Body of pancreas (tissue), 4 donors: ENCODE measurements at places on chromosomes 11 and 22. TPM values are rescaled to one million over a fixed set of nuclear protein-coding genes. Genes with fewer than 3 reads are reported as not detected.
A peak's percentile ranks its signal among the peaks of the same experiment; 100 is the strongest.

The RGL4 gene
- not detected for total RNA-seq

The LMNTD2 gene
- 6.0 TPM for total RNA-seq

The SLC25A18 gene
- total RNA-seq: 2.1 TPM

The SLC6A5 gene
- total RNA-seq: not detected

The FOLH1 gene
- 0.33 TPM for total RNA-seq

The OR10D3 gene
- not detected for total RNA-seq

The DNAJB7 gene
- not detected for total RNA-seq

The NXPE2 gene
- total RNA-seq: not detected

The REXO2 gene
- 92.1 TPM for total RNA-seq

The RAB39A gene
- total RNA-seq: not detected

The CASP5 gene
- not detected for total RNA-seq

The POU2AF1 gene
- not detected for total RNA-seq

The NOL12 gene
- 10.4 TPM for total RNA-seq

DNA sequence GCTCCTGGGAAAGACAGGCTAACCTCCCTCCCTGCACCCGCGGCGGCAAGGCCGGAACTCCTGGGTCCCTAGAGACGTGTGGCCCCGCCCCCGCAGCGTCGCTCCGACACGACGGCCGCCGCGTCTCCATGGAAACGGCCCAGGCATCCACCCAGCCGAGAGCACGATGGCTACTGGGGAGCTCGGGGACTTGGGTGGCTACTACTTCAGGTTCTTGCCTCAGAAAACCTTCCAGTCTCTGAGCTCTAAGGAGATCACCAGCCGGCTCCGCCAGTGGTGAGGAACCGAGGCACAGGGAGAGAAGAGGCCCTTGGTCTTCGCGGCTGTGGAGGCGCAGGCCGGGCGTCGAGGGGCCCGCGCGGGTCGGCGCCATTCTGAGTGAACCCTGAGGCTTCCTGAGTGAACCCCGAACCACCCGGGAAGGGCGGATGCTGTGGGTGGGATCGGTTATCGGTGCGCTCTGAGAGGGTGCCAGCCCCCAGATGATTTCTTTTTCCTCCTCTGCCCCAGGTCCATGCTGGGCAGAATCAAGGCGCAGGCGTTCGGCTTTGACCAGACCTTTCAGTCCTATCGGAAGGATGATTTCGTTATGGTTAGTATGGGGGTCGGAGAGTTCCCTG lies at the start of gene CFAP300:
TSS of gene CFAP300 (plus strand) at position 133 of the 620 bp plus-strand sequence. CDS start at position 167, 34 bp downstream.
- DNase-seq: peak; percentile 71

DNA sequence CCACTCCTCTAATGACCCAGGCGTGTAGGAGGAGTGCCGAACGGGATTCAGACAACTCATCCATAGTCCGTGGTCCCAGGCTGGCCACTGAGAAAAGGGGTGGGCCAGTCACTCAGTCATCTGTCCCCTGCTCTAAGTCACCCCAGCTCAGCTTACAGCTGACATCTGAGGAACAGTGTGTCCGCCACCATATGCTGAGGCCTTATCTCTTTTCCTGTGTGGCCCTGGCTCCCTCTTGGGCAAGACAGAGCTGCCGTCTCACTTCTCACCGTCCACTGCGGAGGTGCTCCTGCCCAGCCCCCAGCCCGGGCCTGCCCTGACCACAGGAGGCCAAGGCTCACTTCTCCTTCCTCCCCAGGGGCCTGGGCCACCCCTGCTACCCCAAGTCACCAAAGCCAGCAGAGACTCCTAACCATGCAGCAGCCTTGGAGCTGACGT lies 6.8 kb downstream of the CCDC86 start:
- DNase-seq: no peak

DNA sequence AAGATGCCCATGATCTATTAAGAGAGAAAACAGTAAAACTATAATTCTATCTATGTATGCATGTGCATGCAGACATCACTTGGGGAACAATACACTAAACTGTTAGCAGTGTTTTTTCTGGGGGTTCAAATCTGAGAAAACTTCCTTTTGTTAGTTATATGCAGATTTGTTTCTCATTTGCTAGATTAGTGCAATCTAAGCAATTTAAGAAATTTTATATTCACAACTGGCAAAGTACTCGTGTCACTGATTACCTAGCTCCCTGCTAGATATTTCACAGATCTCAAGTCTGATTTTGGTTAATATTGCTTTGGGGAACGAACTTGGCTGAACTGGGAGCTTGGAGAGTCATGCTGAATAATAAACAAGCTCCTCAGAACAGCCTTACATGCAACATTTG lies 14.9 kb upstream of the OSBP start:
- no peak for DNase-seq

DNA sequence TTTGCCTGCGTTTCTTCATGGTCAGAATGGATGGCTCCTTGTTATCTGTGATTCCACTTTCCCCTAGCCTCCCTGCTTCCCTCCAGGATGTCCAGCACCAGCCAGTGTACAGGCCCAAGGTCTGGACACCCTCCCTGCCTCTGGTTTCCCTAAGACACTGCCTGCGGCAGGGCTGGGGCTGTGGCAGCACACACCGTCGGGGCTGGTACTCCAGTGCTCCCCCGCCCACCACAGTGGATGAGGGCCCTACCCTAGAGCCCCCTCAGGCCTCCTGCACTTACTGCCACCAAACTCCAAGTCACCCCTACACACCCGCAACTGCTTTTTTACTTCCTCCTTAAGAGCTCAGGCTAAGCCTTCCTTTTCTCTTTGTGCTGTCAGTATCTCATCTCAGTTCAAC lies 28.9 kb downstream of the ZNF214 start:
- no peak for DNase-seq

GRCh38 chr22:45673482-45674175 lies 2.0 kb downstream of the ATXN10 start:
- no peak for DNase-seq

GRCh38 chr11:12024254-12024926 lies 16.0 kb upstream of the DKK3 start:
- DNase-seq: no peak

DNA sequence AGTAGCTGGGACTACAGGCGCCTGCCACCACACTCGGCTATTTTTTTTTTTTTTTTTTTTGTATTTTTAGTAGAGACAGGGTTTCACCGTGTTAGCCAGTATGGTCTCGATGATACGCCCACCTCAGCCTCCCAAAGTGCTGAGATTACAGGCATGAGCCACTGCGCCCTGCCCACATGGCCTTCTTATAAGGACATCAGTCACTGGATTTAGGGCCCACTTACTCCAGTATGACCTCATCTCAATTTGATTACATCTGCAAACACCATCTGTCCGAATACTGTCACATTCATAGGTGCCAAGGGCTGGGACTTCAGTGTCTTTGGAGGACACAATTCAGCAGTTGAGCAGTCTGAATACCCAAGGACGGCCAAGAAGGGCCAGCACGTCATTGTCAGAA lies 8.2 kb upstream of the PRR5 start:
- no peak for DNase-seq

DNA sequence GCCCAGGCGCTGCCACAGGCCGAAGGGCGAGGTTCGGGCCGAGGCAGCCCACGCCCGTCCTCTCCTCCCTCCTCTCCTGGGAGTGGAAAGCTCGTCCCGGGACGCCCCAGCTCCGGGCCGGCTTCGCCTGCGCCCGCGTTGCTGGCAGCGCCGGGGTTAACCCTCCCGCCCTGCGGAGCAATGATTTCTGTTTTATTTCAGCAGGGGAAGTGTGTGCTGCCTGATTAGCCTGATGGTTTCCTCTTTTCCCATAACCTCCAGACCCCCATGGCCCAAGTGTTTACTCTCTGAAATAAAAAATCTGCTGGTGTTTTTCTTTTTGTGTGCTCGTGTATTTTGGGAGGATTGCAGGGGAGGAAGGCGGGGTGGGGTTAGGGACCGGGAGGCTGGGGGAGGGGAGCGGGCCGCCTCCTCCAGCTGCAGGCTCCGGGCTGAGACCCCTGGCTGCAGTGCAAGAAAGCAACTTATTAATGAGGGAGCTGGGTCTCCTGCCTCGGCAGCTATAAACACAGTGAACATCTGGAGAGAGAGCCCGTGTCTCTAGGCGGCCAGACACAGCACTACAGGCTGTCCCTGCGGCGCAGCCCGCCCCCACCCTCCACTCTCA lies 38.6 kb downstream of the ETS1 start:
- DNase-seq: peak; percentile 38

DNA sequence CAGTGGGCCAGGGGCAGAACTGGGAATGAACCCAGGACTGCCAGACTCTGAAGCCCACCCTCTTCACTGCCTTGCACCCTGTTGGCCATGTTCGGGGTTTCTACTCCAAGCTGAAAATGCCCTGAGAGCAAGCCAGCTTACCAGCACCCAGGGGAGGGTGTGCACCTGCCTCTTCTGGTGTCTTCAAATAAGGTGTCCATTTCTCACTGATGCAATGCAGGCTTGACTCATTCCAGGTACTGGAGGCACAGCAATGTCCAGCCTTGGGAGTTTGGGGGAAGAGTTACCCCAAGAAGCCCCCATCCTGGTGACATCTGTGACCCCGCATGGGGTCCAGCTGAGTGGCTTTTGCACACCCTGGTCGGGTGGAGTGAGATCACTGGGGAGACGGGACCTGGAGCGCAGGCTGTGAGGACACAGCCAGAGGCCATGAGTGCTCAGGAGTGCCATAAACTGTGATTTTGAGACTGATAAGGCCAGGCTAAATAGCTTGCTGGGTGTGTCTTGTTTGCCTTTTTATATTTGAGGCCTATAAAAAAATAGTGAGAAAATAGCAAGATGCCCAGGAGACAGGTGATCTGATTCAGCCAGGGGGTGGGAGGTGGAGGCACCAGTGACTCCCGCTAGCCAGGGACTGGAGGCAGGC lies 4.6 kb upstream of the CERK start:
- no peak for DNase-seq

DNA sequence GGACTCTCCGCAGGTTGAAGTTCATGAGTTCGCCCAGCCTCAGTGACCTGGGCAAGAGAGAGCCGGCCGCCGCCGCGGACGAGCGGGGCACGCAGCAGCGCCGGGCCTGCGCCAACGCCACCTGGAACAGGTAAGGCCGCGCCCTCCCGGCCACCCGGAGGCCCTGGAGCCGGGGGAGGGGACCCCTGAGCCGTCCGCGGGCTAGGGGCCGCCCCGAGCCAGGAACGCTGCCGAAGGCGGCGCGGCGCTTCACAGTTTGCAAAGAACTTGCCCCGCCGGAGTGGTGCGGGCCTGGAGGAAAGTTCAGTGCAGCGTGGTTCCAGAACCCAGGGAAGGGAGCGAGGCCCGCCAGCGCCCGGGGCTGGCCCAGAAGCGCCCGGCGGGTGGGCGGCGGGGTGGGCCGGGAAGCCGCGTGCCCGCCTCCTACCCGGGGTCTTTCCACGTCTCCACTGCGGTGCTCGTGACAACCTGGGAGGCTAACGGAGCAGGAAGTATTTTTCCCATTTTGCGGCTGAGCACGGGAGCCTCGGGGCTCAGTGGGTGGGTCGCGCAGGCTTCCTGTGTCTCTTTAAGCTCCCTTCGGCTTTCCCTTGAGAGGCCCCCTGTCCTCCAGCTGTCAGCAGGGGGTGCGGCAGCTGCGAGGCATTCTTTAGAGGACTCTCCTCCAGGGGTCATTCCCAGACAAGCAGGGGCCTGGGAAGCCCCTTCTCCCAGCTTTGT lies 635 bp downstream of the PRR5 start:
- peak; percentile 23 for DNase-seq

GRCh38 chr11:44519989-44520737 lies 45.3 kb upstream of the CD82 start:
- DNase-seq: no peak

DNA sequence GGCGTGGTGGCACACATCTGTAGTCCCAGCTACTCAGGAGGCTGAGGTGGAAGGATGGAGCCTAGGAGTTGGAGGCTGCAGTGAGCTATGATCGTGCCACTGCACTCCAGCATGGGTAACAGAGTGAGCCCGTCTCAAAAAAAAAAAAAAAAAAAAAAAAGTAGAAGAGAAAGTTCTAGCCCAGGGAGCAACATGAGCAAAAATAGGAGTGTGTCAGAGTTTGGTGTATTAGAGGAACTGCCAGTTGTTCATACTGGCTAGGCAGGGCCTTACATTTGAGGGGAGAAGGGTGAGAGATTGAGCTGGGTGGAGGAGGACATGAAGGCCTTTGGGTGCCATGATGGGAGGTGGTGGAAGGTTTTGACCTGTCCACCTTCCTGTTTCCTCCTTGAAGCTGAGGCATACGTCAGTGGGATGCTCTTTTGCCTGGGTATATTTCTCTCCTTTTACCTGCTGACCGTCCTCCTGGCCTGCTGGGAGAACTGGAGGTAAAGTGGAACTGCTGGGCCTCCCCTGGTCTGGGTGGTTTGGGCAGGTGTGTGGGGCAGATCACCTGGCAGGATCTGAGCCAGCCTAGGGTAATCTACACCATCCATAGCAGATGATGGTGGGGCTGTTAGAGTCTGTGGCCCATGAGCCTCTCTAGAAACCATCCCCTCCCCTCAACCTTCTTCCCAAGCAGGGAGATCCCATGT lies 7.3 kb downstream of the SIDT2 start:
- DNase-seq: no peak

DNA sequence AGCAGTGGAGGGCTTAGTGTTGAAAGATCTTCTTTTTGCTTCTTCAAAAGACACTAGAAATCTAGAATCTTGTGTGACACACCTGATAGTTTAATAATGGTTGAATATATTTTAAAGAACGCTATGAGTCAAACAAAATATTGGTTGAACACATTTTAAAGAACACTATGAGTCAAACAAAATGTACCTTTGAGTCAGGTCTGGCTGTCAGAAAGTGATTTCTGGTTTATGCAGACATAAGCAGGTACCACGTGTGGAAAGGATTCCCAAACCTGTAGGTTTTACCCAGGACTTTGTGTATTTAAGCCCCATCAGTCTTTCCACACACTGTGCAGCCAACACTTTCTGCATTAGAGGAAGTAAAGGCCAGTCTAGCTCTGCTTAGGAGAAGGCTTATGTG lies 366.7 kb upstream of the TENM4 start:
- DNase-seq: no peak

DNA sequence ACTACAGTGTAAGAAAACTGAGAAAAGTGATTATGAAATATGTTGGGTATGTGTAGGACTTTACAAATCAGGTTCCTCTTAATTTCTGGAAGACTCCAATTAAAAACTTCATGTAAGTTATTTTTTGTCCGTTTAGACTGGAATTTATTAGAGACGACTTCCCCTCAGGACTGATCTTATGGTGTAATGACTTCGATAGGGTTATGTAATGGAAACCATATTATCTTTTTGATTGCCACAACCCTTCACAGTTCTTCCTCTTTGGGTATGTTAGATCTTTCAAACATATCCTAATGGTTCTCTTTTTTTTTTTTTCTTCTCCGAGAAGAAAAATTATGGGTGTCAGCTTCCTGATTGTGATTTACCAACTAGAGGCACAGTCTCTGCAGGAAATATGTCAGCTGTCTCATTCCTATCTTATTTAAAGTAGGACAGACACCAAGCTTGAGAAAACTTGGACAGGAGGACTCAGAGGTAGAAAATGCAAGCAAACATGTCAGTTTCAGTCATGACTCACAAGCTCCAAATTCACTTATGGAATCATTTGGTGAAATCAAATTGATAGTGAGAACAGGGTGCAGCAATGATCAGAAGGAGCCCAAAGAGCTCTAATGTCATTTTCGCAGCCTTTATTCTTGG lies 11.1 kb upstream of the LDLRAD3 start:
- no peak for DNase-seq

DNA sequence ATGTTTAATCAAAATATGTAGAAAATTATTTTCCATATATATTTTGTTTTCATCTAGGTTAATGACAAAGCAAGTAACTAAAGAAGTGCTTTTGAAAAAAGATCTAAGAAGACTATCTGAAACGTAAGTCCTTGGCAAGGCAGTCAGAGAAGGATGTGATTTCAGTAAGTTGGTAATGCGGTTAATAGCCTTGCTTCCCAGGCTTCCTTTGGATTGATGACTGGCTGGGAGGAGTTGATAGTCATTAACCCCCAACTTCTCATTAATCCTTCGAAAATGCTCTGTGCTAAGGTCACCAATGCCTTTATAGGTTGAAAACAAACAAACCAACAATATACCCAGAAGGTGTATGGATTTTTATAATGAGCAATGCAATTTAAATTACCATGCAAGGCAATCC lies 1326.5 kb downstream of the LRRC4C start:
- DNase-seq: no peak
